ENCODE measurements at places on chromosomes 11 and 22.

DNA sequence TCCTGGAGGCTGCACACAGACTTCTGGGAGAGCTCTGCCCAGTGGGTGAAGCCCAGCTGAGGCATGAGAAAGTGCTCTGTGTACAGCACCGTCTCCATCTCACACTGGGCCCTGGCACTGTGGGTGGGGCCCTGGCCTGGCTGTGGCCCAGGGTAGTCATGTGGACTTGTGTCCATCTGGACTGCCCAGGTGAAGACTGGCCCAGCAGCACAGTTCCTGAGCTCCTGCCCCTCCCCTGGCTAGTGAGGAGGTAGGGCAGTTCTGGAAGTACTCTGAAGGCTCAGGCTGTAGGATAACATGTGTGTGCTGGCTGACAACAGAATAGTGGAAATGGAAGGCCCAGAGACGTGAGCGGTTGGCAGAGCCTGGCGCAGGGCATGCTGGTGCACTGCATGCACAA, 35.4 kb downstream of the RSPH14 start:
- no peak for DNase-seq

DNA sequence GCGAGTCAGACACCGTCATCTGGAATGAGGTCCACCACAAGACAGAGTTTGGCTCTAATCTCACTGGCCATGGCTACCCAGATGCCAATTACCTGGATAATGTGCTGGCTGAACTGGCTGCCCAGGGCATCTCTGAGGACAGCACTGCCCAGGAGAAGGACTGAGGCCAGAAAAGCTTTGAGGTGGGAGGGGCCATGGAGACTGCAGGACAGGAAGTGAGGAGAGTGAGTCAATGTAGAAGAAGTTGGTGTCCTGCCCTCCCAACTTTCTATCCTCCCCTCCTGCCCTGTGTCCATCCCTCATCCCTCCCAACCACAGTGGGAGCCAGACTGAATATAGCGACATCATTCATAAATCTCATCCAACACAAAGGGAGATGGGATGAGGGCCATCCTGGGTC, 8.0 kb downstream of the MPEG1 start:
- DNase-seq = no peak

GRCh38 chr11:45413156-45413858, 127.2 kb upstream of the SYT13 start:
- DNase-seq = no peak

GRCh38 chr11:111776398-111777093, 10.4 kb upstream of the PPP2R1B start:
- DNase-seq = no peak

DNA sequence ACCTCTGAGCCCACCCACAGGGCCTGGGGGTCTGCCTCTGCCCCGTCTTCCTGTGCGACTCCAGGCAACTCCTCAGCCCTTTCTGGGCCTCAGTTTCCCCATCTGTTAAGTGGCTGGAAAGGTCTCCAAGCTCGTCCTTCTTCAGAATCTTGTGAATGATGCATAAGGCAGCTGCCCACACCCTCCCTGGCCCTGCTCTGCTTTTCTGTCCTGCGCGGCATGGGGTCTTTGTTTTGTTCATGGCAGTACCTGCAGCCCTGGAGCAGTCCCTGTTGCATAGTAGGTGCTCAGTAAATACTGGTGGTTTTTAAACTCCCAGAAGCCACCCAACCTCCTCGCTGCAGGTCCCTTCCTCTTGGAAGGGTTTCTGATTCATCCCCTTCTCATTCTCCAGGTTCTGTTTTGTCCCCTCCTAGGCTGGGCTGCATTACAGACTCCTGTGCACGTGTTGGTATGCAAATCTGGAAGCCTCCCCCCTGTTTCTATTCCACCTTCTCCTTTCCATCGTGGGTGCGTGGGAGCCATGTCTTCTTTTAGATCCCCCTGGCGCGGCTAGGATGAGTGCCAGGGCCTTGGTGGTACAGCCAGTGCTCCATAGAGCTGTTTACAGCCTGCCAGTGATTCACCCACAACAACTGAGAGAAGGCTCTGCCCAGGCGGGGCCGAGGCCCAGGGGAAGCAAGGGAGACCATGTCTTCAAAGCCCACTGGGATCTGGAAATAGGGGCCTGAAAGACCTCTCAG, 19.3 kb upstream of the SYT7 start:
- DNase-seq = no peak

DNA sequence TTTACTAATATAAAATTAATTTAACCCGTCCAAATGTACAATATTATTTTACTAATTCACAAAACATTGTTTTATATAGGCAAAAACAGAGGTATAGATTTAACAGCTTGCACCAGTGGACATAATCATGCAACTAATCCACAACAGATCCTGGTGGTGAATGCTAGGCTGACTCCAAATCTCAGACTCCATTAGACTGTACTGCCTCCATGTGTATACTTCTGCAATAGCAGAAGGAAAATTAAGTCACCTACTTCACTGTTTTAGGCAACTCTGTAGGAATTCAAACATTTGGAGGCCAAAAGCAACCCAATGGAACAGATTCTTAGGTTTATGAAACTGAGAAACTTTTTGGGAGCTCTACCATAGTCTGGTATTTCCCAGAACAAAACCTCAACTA, 30.0 kb upstream of the RAB39A start:
- DNase-seq = peak; percentile 12

- DNase-seq = no peak
These were observed 14.6 kb downstream of the APOA4 start for GRCh38 chr11:116808262-116809175.

DNA sequence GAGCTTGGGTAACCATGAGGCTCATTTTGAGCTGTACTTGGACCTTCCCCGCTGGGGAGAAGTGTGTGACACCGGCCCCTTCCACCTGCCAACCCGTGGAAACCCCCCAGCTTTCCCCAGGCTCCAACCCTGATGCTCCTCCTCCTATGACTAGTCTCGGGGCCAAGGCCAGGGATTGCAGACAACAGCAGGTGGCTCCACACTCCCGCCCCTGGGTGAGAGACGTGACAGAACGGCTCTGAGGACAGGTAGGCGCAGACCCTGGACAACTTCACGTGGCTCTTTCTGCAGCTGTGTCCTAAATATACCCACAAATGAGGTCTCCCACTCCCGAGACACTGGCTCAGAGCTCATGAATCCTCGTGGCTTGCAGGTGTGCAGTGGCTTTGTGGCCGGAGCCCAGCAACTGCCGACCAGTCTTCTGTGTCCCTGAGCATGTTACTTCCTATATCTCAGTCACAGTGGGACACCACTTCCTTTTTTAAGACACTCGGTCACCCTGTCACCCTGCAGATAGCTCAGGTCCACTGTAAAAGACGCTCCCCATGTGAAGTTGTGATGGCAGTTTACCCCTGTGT, 55.2 kb downstream of the NECTIN1 start:
- DNase-seq = no peak

GRCh38 chr11:111269146-111269868, 23.8 kb downstream of the POU2AF2 start:
- no peak for DNase-seq

DNA sequence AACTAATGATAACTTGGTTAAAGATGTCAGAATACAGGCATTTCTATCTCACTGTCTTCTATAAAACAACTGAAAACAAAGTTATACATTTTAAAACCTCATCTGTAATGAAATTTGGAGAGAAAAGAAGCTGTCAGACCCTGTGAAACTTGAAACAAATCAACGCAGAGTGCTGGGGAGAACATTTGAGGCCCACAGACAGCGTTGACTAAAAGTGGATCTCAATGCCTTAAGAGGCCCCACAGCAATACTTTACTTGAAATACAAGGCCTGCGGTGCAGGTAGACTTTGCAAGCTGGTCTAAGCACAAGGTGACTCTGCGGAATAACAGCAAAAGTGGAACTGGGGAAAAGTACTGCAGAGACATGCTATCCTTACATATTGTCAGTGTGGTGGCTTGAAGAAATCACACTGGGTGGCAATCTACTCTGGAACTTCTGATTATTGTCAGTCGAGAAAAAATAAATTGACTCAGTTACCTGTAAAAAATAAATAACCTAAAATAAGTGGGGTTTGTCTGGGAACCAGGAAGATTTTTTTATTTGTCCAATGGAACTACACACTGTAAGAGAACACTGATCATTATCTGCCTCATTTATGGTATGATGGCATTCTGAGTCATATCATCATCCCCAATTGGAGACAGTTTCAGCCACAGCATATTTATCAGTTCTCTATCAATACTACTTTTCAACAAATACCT, 138.9 kb downstream of the LUZP2 start:
- peak; percentile 21 for DNase-seq

GRCh38 chr11:122803716-122804115, 34.6 kb upstream of the CRTAM start:
- DNase-seq = no peak

GRCh38 chr11:85661972-85662664, 2.8 kb downstream of the CREBZF start:
- no peak for DNase-seq

GRCh38 chr11:79340535-79340934, 100.3 kb downstream of the TENM4 start:
- DNase-seq = no peak

DNA sequence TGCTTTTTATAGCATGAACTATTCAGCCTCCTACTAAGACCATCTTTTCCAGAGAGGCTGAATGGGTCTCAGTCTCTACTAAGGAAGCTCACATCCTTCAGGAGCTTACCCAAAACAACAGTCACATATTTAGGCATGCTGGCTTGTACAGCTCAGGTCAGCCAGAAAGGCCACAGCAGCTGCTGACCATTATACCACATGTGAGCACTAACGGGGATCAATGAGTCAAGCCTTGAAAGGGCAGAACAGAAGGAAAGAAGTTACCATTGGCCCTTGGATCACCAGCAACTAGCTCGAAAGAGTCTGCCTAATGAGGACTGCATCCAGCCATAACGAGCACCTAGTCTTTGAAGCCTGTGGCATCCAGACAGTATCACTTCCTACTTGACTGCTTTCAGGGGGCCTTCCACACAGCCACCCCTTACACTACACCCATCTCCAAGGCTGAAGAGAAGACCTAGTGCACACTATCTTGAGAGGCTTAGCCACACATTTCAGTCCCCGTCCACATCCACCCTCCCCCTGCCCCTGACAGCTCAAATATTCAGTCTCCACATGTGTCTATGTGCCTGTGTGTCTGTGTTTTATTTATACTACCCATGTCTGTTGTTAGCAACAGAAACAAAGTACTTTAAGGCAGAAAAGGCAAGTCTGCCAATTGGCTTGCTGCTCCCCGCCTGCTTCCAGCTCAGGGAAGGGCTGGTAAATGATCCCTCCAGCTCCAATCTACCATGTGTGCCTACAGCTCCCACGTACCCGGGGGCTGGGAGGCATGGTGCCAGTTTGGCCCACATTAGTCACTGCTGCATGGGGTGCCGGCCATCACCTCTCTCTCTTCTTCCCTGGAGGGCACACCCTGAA, 95.5 kb downstream of the RPL27A start:
- no peak for DNase-seq

DNA sequence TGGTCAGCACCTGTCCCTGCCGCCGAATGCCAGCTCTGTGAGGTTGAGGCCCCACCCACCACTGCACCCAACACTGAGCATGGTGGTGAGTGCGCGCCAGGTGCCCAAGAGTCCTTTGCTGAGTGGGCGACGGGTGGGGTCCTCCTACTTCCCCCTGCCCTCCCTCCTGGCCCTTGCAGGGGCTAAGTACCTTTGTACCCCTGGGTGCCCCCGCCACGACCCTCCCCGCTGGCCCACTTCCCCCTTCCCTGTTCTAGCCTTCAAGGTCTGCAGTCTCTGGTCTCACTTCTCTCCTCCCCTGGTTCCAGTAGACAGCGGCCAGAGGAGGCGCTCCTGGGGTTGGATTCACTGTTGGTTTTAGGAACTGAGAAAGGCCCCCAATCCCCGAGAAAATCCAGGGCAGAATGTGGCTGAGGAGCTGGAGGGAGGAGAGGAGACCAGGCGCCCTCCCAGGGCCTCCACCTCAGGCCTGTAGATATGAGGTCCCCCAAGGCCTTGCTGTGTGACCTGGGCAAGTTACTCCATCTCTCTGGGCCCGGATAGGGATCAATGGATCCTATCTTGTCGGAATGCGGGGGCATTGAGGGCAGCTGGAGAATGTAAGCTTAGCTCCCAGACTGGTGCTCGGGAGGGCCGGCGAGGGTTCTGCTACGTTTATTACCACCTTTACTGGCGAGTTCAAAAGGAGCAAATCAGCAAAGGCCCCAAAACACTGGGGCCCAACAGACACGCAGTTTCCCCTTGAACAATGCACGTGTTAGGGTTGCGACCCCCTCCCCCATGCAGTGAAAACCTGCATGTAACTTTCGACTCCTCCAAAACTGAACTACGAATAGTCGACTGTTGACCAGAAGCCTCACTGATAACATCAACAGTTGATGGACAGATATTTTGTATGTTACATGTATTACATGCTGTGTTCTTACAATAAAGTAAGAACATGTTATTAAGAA, 31.9 kb upstream of the SMIM38 start:
- DNase-seq = no peak

DNA sequence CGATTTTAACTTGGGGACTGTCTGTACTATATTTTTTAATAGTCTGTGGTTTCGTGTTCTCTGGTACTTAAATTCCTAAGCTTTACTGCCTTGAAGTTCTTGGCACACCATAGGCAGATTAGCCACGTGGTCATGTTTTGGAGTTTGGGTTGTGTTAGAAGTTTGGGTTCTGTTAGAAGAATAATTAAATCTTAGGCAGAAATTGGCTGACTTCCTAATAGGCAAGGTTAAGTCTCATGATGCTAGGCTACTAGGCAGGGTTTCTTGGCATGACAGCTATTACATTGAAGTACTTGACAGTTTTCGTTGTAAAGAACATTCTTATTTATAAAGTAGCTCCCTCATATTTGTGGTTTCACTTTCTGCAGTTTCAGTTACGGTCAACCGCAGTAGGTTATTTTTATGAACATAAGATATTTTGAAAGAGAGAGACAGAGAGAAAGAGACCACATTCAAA, 30.0 kb upstream of the MMP7 start:
- DNase-seq = no peak

DNA sequence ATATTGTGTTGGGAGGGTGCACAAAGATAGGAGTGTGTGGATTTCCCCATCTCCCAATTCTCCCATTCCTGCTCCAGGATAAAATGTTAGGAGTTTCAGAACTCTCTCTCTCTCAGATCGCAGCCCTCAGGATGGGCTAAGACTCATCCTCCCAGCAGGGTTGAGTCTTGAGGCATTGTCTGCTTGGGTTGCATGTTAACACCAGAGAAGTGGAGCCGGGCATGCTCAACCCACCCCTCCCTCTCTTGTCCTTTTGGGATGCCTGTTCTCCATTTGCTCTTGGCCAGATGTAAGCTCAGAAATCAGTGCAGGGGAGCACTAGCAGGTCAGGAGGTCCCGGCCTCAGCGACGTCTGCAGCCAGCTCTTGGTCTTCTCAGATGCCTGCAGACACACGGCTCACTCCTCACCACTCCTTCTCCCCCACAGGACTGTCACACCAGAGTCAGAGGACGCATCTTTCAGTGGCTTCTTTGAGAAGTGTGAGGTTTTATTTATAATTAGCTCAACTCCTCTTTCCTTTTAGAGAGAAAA, 1456.5 kb downstream of the TBC1D22A start:
- no peak for DNase-seq

GRCh38 chr22:33418484-33418883, 360.3 kb upstream of the SYN3 start:
- DNase-seq = no peak

DNA sequence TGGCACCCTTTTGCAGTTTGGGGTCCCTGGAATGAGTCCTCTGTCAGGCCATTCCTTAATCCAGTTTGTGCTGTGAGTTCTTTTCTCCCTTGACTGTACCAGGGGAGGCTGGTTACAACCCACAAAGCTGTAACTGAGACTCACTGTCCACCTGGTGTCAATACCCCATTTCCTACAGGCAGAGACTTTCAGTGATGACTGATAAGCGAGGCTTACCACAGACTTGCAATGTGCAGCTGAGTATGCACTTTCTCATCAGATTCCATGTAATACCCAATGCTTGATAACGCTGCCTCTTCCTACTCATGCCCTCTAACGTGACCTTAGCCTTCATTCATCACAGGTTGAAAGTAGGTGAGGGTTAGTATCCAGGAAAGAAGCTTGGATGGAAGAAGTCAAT, 120.1 kb downstream of the INSC start:
- DNase-seq = no peak
